ENCODE measurements at places on chromosomes 7 and 10.
A peak's percentile ranks its signal among the peaks of the same experiment; 100 is the strongest.

DNA sequence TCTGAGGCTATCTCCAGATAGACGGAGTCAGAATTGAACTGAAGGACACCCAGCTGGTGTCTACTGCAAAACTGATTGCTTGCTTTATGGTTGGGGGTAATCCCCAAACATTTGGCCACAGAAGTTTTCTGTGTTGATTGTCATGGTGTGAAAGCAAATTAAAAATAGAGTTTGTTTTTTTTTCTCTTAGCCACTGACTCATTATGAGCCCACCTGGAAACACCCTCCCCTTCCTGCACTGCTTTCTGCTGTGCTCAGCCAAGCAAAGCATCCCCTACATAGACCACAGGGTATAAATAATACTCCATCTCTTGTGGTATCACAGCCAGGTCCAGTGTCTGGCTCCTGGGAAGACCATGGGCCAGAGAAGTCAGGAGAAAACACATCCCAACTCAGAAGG, 6.5 kb upstream of the VWC2 start:
- no peak for DNase-seq

DNA sequence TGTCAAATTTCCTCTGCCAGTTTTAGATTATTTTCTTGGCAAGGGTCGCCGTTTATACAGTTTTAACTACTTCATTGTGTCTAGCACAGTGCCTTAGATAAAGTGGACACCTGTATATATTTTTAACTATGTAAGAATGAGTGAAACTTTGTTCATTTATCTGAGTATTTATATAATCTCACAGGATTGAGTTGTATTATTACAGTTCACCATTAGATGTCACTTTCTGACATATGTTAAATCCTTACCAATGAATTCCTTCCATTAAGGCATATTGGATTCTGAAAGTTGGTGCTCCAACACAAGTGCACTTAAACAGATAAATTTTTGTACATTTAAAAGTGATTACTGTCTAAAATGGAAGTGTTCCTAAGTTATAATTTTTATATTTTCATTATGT, 43.0 kb downstream of the ZMYND11 start:
- DNase-seq = peak; percentile 4

- DNase-seq = no peak
Measured at GRCh38 chr7:28815928-28816373, 142.2 kb downstream of the TRIL start.

DNA sequence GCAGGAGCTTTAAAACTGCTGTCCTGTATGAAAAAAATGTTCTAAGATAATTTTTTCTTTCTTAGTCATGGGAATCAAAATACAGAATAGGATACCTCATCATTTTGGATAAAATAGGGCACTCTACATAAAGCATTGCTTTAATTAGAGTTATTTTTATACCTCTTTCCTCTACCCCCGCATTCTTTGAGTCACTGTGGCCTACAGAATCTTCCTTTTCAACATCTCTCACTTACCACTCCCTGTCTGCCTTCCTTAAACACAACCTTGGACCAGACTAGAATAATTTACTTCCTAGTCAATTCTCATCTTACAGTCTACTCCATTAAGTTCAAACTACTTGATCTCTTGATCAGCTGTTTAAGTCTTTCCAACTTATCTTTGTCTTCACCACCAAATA, 462.3 kb downstream of the PHTF2 start:
- DNase-seq = no peak

GRCh38 chr7:16271355-16271915, 149.9 kb downstream of the CRPPA start:
- no peak for DNase-seq

GRCh38 chr10:118246332-118247295, 95.5 kb downstream of the FAM204A start:
- peak; percentile 22 for DNase-seq

GRCh38 chr10:8418631-8419030, 364.1 kb downstream of the GATA3 start:
- DNase-seq = no peak

GRCh38 chr7:81801532-81801931, 31.7 kb upstream of the HGF start:
- DNase-seq = no peak

DNA sequence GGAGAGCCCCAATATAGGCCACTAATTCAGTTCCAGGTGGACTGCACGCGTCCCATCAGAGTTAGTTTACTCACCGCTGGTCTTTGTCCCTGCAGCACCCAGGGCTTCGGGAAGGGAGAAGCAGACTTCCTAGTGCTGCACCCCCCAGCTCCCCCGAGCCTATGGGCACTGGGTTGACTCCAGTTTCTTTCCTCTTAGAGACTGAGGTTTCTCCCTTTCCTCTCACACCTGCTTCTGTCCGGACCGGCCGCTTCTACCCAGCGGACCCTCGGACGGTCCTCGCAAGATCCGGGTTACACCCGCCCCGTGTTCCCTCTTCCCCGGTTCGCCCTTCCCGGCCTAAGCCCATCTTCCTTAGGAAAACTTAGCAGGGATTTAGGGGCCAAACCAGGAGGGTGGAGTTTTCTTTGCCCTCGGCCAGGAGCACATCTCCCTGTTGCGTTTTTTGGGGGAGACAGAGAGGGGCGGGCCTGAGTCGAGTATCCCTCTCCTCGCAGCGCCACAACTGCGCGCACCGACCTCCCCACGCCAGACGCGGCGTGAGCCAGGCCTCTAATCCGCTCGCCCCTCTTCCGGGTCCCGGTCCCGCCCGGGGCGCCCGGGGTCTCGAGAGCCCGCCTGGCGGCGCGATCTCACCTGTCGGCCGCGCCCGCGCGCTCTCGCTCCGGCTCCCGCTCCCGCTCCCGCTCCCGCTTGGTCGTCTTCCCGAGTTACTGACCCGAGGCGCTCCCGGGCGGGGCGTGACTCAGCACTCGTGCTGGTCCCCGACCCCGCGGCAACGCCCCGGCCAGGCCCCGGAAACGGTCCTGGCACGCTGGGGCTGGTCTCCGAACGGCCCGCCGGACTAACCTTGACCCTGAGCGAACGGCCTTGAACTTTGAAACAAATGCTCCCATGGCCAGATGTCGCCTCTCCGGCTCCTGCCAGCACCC, at the start of gene AIFM2:
Gene AIFM2 (minus strand): TSS at position 728 of the 932 bp plus-strand sequence. CDS start 8,741 bp downstream, outside the sequence.
- peak; percentile 23 for DNase-seq

DNA sequence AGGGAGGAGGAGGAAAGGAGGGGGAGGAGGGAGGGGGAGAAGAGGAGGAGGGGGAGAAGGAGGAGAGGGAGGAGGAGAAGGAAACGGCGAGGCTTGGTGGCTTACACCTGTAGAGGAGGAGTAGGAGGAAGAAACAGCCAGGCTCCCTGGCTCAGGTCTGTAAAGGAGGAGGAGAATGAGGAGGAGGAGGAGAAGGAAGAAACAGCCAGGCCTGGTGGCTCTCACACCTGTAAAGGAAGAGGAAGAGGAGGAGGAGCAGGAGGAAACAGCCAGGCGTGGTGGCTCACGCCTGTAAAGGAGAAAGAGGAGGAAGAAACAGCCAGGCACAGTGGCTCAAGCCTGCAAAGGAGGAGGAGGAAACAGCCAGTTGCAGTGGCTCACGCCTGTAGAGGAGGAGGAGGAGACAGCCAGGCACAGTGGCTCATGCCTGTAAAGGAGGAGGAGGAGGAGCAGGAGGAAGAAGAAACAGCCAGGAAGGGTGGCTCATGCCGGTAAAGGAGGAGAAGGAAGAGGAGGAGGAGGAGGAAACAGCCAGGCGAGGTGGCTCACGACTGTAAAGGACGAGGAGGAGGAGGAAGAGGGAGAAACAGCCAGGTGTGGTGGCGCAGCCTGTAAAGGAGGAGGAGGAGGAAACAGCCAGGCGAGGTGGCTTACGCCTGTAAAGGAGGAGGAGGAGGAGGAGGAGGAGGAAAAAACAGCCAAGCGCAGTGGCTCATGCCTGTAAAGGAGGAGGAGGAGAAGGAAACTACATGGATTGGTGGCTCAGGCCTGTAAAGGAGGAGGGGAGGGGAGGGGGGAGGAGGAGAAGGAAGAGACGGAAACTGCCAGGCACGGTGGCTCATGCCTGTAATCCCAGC, 14.9 kb upstream of the CRCP start:
- DNase-seq = peak; percentile 75

- no peak for DNase-seq
Measured at GRCh38 chr7:46385662-46386309, 464.7 kb upstream of the IGFBP3 start.

- DNase-seq = no peak
Measured at GRCh38 chr7:120915314-120916105, 35.1 kb upstream of the ING3 start.

DNA sequence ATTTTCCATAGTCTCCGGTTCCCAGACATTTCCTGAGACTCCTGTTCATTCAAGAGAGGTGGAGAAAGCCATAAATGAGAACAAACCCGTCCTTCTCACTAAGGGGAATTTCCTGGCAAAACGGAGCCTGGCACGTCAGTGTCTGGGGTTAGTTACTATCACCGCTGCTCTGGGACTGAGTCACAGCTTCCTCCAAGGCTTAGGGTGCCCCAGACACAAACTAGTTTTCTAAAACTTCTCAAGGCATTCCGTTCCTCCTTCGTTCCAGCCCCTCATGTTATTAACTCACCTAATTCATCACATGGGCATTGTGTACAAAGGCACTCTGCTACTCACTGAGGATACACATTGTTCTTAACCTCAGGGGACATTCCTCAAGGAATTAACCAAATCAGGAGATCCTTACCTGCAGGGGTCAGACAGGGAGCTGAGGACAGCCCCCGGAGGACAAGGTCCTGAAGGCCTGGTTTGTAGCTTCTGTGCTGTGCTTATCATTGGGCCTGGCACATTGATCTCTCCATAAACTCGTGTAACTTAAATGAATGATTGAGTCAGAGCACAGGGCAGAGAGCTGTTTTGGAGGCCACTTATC, 103.0 kb upstream of the KLF6 start:
- DNase-seq = no peak

DNA sequence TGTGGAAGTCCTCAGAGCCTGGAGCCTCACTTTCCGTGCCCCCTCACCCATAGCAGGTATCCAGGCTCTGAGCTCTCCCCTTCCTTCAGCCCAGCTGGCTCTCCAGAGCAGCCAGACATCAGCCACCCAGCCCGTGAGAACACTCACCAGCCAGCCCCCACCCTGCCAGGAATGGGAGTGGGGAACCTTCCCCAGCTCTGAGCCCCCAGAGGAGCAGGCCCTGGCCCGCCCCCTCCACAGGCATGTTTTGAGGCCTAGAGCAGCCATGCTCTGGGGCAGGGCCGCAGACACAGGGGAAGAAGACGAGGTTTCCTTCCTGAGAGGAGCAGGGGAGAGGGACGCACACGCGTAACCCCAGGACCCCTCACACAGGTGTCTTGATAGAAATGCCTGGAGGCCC, 70.0 kb upstream of the COL13A1 start:
- no peak for DNase-seq

DNA sequence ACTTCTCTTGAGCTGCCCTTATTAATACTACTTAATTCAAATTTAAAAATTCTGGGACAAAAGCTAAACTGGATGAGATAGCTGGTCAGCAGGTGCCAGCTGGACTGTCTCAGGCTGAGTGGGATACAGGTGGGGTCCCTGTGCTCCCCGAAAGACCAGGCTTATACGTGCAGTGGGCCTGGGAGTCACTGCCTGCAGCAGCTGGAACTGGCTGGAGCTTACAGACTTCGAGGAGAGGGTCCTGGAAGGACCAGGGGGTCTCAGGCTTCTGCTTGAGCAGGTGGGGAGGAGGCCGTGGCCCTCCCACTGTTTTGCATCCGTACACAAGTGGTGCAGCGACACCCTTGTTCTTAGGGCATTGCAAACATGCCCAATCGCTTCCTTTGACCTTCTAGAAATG, 203.7 kb downstream of the GLRX3 start:
- DNase-seq = no peak

DNA sequence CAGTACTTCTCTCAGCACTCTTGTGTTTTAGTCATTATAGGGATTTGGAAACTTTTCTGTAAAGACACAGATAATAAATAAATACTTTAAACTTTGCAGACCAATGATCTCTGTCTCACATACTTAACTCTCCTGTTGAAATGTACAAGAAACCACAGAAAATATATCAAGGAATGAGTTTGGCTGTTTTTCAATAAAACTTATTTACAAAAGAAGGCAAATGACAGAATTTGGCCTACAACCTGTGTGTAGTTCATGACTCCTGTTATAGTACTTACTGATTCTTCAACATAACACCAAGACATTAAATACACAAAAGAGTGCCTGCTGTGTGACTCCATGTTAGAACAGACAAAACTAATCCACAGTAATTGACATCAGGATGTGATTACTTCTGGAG, 510.0 kb upstream of the PHF14 start:
- no peak for DNase-seq

- DNase-seq = no peak
Measured at GRCh38 chr7:12864470-12865046, 177.1 kb downstream of the ARL4A start.

DNA sequence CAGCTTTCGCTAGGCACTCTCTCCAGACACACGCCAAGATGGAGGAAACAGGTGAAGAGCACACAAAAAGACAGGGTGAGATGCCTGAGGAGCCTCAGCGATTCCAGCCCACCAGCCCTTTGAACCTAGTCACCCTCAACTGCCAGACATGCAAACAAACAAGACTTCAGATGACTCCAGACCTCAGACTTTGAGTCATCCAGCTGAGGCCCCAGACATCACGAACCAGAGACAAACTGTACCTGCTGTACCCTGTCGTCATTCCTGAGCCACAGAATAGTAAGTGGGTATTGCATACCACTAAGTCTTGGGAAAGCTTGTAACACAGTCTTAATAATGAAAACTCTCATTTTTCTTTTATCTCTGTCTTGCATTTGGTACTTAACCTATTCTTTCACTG, 126.6 kb upstream of the LSM8 start:
- DNase-seq = no peak

DNA sequence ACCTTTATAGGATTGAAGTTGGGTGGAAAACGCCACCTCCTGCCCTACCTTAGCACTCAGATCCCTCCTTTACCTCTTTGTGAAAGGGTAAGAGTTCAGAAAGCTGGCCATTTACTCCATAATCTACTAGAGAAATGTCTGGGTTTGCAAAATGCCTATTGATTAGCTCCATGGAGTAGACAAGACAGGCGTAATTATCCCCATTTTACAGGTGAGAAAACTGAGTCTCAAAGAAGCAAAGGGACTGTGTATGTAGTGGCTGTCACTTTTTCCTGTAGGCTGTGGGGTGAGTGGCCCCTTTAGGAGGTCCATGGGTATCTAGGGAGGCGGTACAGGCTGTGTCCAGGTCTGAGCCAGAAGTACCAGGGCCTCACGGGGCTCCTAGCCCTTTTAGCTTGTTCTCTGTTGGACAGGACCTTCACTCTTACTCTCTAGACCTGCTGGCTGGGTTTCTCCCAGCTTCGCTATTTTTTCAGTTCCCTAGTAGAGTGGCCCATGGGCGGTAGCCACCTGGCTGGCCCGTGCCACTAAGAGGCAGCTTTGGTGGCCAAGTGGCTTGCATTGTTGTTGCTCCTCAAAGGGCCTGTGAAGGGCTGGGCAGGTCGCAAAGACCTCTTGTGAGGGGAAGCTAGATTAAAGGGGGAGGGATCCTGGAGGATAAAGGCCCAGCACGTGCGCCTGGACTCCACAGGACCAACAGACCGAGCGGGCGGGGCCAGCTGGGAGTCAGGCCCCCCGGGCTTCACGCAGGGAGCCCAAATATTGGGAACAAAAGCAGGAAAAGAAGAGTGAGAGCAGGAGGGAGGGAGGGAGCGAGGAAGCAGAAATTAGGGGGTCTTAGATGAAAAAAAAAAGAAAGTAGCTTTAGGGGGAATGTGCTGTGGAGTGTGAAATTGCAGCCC, 4.7 kb upstream of the PAX2 start:
- DNase-seq = no peak

Measured in DMS79 treated with DMSO at 0.1 percent for 48 hours (cell line).